ENCODE measurements at places on chromosomes 12 and 14.

DNA sequence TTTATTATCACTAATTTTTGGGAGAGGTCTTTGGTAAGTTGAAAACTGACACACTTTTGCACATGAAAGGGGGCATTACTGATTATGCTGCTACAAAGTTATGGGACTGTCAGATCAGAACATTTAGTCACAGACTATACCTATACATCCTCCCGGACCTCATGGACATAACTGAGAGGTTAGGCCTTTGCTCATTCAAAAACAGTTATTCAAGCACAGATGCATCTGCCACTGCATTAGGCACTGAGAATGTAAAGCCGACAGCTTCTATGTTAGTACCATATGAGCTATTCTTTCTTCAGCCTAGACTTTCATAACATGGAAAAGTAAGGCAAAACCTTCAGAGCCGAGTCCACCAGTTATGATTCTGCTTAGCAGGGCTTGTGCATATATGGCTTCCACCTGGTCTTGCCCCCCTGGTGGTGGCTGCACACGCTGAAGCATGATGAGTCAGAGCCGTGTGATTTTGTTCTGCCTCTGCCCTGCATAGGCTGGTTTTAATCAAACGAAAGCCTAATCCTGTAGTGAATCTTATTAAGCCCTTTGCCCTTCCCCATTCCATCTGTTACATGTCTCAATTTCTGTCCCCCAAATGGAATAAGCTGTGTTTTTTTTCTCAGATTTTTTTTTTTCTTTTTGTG, 21.8 kb upstream of the RNU6-8 start:
- DNase-seq, result no peak

DNA sequence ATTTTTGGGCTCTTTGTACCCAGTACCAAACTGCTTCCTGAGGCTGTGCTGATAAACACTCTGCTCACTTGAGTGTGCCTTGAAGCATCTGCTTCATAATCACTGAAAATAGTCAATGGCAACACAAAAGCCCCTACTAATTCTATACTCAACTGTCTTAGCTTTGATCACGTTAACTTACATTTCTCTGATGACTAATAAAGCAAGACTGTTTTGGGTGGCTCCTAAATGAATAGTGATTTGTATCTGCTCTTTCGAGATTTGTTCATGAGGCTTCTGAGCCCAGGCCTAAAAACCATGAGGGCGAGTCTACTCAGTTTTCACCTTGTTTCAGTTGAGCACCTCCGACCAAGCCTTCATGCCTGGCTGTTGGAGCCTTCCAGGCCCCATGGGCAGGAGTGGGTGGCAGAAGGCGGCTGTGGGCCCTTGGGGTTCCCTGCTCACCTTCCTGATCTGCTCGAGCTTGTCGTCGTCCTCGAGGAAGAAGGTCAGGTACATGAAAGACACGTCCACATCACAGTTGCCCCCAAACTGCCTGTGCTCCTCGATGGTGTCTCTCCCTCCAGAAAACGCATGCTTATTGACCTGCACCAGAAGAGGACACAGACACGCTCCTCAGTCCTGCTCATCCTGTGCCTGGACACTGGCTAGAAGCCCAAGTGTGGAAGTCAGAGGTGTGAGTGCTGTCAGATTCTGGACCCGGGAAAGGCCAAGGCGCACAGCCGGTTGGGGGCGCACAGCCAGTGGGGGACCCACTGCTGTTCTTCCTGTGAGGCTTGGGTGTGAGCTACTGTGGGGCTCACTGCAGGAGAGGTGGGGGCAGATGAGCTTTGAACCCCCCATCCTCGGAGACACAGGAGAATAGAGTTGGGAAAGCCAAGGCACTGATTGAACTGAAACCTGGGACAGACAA, 13.7 kb downstream of the SLC25A47 start:
- DNase-seq, result no peak

- DNase-seq, result no peak
These were observed 140.0 kb upstream of the KITLG start for GRCh38 chr12:88720231-88720630.

DNA sequence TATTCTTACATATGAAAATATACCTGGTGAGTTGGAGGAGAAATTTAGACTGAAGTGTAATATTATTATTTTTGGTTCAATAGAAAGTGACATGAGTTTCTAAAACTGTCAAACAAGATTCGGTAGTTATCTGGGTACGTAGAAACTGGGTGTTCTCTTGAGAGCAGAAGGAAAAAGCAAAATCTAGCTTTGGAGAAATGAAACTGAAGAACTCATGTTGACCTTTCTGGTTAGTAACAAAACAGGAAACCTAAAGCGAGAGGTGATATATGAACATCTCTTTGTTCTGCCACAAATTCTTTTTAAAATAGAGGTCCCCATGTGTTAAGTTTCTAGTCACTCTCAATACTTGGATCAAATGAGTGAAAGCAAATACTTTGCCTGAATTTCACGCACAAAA, 401.7 kb downstream of the TRHDE start:
- DNase-seq, result no peak

- no peak for DNase-seq
These were observed 336.7 kb downstream of the GALC start for GRCh38 chr14:87656315-87656714.

Data from lower leg skin (tissue), 4 donors.